ENCODE measurements at places on chromosomes 16 and 17.

DNA sequence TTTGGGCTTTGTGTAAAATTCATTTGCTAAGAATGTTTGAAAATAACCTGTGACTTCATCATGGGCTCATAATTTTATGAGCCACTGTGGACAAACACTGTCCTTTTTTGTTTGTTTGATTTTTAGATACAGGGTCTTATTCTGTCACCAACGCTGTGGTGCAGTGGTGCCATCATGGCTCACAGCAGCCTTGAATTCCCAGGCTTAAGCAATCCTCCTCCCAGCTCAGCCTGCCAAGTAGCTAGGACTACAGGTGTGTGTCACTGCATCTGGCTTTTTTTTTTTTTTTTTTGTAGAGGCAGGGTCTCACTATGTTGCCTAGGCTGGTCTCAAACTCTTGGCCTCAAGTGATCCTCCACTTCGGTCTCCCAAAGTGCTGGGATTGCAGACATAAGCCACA is 8.3 kb downstream of the TEX2 start:
- no peak for DNase-seq

DNA sequence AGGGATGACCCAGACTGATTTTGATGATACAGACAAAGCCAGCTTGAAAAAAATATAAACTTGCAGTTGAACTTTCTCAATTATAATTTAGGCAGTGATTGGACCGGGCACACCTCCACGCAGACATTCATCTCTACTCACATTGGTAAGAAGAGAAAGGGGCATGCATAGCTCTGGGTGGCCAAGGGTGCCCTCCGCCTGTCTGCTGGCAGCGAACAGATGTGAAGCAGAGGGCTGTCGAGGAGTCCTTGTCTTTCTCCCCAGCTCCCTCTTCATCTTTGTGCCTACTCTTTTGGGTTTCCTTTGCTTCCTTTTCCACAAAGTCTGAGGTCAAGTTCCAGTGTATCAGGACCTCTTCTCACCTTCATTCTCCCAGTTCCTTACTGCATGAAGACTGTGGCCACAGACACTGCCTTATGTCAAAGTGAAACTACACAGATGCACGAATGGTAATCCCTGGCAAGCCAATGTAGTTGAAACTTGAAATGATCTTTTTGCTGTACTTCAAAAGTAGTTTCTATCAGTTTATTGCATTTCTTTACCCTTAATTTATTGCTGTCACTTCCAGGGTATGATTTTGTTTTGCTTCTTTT is 343.7 kb upstream of the SOX9 start:
- no peak for DNase-seq

GRCh38 chr16:69435977-69436820 is 11.8 kb downstream of the CYB5B start:
- DNase-seq: no peak

GRCh38 chr17:79581324-79581932 is 29.4 kb downstream of the RBFOX3 start:
- DNase-seq: no peak

DNA sequence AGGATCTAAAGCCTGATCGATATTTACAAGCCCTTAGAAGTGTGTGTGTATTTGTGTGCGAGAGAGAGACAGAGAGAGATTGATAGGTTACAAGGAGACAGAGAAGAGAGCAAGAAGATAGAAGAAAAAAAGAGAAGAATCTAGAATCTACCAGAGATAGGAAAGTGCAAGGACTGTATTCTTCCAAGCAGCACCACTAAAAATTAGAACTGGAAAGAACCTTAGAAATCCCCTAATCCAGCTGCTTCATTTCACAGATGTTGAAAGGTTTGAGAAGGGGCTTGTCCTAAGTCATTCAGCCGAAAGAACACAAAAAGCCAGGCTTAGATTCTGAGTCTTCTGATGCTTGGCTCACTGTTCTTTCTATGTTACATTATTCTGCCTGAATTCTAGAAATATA is 92.2 kb downstream of the HS3ST3A1 start:
- no peak for DNase-seq

GRCh38 chr17:62892870-62893338 is 73.1 kb upstream of the TANC2 start:
- DNase-seq: peak; percentile 11

- DNase-seq: no peak
Measured at GRCh38 chr16:1823821-1824220, 2.8 kb downstream of the HAGH start.

GRCh38 chr17:45319239-45319703 is 2.5 kb upstream of the MAP3K14 start:
- no peak for DNase-seq

GRCh38 chr16:16016388-16016964 is 67.1 kb downstream of the ABCC1 start:
- no peak for DNase-seq

DNA sequence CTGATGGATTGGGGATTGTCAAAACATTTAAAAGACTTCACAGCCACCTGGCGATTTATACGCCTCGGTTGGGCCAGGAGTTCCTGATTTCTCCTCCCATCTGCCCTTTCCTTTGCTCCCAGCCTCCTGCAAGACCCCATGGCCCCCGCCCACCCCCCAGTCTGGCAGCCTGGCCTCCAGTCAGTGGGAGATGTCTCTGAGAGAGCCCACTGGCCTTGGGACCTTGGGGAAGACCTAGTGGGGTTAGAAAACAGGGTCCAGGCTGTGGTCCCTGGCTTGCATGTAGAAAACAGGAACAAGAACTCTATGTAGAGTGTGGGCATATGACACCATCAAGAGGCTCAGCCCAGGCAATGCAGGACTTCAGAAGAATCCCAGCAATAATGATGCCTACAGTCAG is 209.4 kb upstream of the C16orf82 start:
- DNase-seq: no peak

Measured in CD8-positive, alpha-beta T cell (primary cell).